Naive B cell (primary cell): ENCODE measurements at places on chromosomes 1 and 21.
A peak's percentile ranks its signal among the peaks of the same experiment; 100 is the strongest.

- DNase-seq = no peak
- no peaks in the 10 kb centered on the region for H3K36me3 ChIP-seq
- no peaks in the 10 kb centered on the region for H3K4me1 ChIP-seq
- H3K4me3 ChIP-seq = no peak overlapping the region
- H3K27ac ChIP-seq = no peak overlapping the region
Measured at GRCh38 chr21:15243406-15243805, 178.6 kb upstream of the NRIP1 start.

- H3K27ac ChIP-seq = peak overlapping the region; percentile 97
- H3K4me3 ChIP-seq = peak overlapping the region; percentile 49
Measured at GRCh38 chr1:42684139-42684538, 1.9 kb downstream of the YBX1 start.

GRCh38 chr21:43861706-43862105, 3.3 kb upstream of the AGPAT3 start:
- no peaks in the 10 kb centered on the region for H3K36me3 ChIP-seq
- H3K4me1 ChIP-seq = peaks cover 23% of the 10 kb centered on the region
- H3K27me3 ChIP-seq = no peaks in the 10 kb centered on the region
- DNase-seq = no peak

DNA sequence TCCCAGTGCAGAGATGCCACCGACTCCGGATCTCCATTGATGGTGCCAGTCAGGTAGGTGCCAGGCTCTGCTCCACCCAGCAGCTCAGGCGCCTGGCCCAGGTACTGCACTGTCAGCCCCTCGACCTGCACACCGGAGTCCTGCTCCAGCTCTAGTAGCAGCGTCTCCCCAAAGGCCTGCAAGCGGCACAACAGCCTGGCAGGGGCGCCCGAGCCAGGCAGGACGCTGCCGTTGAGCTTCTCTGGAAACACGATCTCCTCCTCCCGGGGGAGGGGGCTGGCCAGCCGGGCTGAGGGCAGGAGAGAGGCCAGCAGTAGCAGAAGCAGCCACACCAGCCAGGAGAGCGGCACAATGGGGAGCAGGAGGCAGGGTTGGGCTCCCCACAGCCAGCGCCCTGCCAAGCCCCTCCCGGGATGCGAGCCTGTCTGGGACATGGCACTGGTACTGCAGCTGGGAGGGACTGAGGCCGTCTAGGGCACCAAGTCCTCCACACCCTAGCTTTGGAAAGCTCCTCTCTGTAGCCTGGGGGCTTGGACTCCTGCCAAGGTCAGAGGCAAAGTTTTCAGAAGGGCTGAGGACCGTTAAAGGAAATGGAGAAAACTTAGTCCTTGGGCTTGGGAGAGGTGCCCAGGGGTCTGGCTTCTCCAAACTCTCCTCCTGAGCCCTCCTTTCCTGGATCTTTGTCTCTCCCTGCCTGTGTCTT, 509 bp downstream of the ADAMTS4 start:
- peaks cover 30% of the 10 kb centered on the region for H3K4me1 ChIP-seq
- no peaks in the 10 kb centered on the region for H3K36me3 ChIP-seq
- H3K27me3 ChIP-seq = no peaks in the 10 kb centered on the region
- no peak overlapping the region for H3K27ac ChIP-seq

GRCh38 chr1:107877745-107878144, 87.2 kb downstream of the VAV3 start:
- H3K27ac ChIP-seq = peak overlapping the region; percentile 46
- H3K27me3 ChIP-seq = no peaks in the 10 kb centered on the region
- peak overlapping the region; percentile 58 for H3K4me3 ChIP-seq
- peaks cover 87% of the 10 kb centered on the region for H3K4me1 ChIP-seq

DNA sequence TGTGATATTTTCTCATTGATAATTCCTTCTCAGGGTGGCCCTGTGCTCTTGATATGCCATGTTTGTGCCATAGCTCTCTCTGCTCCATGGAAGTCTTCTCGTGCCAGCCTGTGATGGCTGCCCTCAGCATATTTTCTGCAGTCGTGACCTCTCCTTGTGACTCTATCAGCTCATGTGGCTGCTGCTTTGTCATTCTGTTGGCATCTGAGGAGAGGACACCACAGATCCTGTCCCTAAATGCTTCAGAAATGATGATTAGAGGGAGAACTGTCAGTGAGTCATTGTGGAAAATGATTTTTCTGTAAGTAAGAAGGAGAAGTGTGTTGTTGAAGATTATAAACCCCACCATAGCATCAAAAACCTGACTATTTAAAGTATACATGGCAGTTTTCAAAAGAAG, 286.0 kb downstream of the ADGRL2 start:
- no peaks in the 10 kb centered on the region for H3K4me1 ChIP-seq
- H3K27ac ChIP-seq = no peak overlapping the region
- no peaks in the 10 kb centered on the region for H3K27me3 ChIP-seq

DNA sequence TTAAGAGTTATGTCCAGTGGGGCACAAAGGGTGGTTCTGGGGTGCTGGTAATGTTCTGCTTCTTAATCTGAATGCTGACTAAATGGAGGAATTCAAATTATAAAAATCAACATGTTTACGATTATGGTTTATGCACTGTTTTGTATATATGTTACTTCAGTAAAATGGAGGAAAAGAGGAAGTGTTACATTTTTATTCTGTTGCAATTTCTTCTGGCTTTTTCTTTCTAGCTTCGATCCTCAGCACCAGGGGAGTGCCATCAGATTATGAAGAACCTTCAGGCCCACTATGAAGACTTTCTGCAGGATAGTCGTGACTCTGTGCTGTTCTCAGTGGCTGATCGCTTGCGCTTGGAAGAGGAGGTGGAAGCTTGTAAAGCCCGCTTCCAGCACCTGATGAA, 105.5 kb downstream of the MACF1 start:
- peaks cover 5% of the 10 kb centered on the region for H3K4me1 ChIP-seq
- H3K27me3 ChIP-seq = no peaks in the 10 kb centered on the region
- peaks cover 42% of the 10 kb centered on the region for H3K36me3 ChIP-seq
- no peak overlapping the region for H3K4me3 ChIP-seq
- no peak for DNase-seq

GRCh38 chr1:1619917-1620361, 4.6 kb downstream of the MIB2 start:
- peaks cover 21% of the 10 kb centered on the region for H3K4me1 ChIP-seq
- peak overlapping the region; percentile 9 for H3K4me3 ChIP-seq

DNA sequence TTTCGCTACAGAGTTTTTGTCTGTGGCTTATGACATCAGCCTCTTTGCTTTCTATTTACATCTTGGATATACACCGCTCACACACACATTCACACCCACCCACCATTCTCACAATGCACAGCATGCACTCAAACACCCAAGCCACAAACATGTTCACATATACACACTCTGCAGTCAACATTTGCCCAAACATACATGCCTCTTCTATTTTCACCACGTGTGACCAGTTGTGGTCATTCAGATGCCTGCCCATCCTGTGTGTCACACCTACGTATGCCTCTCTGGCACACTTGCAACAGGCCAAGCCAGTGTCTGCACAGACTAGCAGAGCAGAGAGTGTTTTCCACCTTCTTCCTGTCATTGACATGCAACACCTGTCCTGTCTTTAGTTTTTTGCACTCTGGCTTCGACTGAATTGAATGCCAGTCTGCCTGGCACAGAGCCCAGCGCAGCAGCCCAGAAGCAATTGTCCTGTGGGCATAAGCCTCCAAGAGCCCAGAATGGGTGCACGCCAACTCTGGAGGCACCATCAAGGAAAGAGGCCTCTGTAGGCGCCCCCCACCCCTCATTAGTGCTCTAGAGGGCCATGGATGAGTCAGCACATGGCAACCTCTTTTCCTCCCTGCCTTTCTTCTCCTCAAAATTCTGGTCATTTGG, 37.7 kb upstream of the LRRN2 start:
- no peak overlapping the region for H3K4me3 ChIP-seq
- H3K4me1 ChIP-seq = no peaks in the 10 kb centered on the region
- H3K27me3 ChIP-seq = peaks cover 16% of the 10 kb centered on the region

- no peaks in the 10 kb centered on the region for H3K36me3 ChIP-seq
- no peaks in the 10 kb centered on the region for H3K4me1 ChIP-seq
- no peak for DNase-seq
- no peaks in the 10 kb centered on the region for H3K27me3 ChIP-seq
- no peak overlapping the region for H3K27ac ChIP-seq
Measured at GRCh38 chr21:32136546-32136945, 142.3 kb downstream of the MIS18A start.

GRCh38 chr1:112470966-112471365, 37.8 kb upstream of the WNT2B start:
- peaks cover 24% of the 10 kb centered on the region for H3K27me3 ChIP-seq
- peaks cover 15% of the 10 kb centered on the region for H3K4me1 ChIP-seq
- no peak overlapping the region for H3K27ac ChIP-seq
- no peak for DNase-seq
- H3K4me3 ChIP-seq = no peak overlapping the region

GRCh38 chr1:223747838-223748335, 35.5 kb downstream of the CAPN2 start:
- peaks cover 2% of the 10 kb centered on the region for H3K36me3 ChIP-seq
- no peaks in the 10 kb centered on the region for H3K4me1 ChIP-seq
- no peak for DNase-seq
- peak overlapping the region; percentile 80 for H3K4me3 ChIP-seq
- H3K27ac ChIP-seq = no peak overlapping the region
- H3K27me3 ChIP-seq = no peaks in the 10 kb centered on the region

GRCh38 chr1:41490911-41491310, 6.4 kb upstream of the EDN2 start:
- peaks cover 11% of the 10 kb centered on the region for H3K36me3 ChIP-seq
- no peak overlapping the region for H3K27ac ChIP-seq
- H3K27me3 ChIP-seq = peaks cover 50% of the 10 kb centered on the region

GRCh38 chr1:93680076-93680419, 1.6 kb downstream of the BCAR3 start:
- H3K27me3 ChIP-seq = no peaks in the 10 kb centered on the region
- no peak overlapping the region for H3K27ac ChIP-seq
- DNase-seq = no peak
- H3K4me1 ChIP-seq = peaks cover 36% of the 10 kb centered on the region

- peaks cover 18% of the 10 kb centered on the region for H3K4me1 ChIP-seq
- no peaks in the 10 kb centered on the region for H3K36me3 ChIP-seq
- H3K4me3 ChIP-seq = peak overlapping the region; percentile 76
- H3K27ac ChIP-seq = peak overlapping the region; percentile 83
Measured at GRCh38 chr1:24705260-24706073, 39.8 kb upstream of the CLIC4 start.

- no peaks in the 10 kb centered on the region for H3K4me1 ChIP-seq
- no peak for DNase-seq
- peaks cover 40% of the 10 kb centered on the region for H3K27me3 ChIP-seq
Measured at GRCh38 chr1:220824031-220824989, 37.6 kb downstream of the MTARC1 start.

DNA sequence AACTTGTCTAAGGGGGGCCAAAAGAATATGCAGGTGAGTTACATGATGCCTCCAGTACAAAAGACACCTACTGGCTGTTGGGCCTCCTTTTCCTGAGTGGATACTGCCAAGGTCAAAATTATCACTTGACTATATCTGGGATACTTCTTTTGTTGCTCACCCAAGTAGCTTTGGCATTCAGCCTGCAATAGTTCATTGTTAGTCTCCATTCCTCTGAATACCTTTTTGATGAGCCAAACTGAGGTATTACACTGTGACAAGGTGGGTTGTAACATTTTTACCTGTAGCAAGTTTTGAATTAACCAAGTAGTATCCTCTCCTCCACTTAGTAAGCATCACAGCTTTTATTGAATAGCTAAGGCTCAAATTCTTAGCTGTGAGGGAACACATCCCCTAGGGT, 408.0 kb downstream of the LRRIQ3 start:
- no peak for DNase-seq
- no peak overlapping the region for H3K27ac ChIP-seq
- H3K4me1 ChIP-seq = no peaks in the 10 kb centered on the region
- no peaks in the 10 kb centered on the region for H3K36me3 ChIP-seq
- H3K27me3 ChIP-seq = no peaks in the 10 kb centered on the region

GRCh38 chr21:35197992-35198431, 148.9 kb upstream of the RUNX1 start:
- no peak for DNase-seq
- H3K4me3 ChIP-seq = no peak overlapping the region
- no peak overlapping the region for H3K27ac ChIP-seq
- peaks cover 6% of the 10 kb centered on the region for H3K36me3 ChIP-seq
- peaks cover 5% of the 10 kb centered on the region for H3K4me1 ChIP-seq
- no peaks in the 10 kb centered on the region for H3K27me3 ChIP-seq

- H3K4me3 ChIP-seq = no peak overlapping the region
- peaks cover 18% of the 10 kb centered on the region for H3K4me1 ChIP-seq
- H3K36me3 ChIP-seq = no peaks in the 10 kb centered on the region
- H3K27ac ChIP-seq = no peak overlapping the region
- no peak for DNase-seq
Measured at GRCh38 chr1:10868599-10868965, 72.1 kb upstream of the CASZ1 start.

DNA sequence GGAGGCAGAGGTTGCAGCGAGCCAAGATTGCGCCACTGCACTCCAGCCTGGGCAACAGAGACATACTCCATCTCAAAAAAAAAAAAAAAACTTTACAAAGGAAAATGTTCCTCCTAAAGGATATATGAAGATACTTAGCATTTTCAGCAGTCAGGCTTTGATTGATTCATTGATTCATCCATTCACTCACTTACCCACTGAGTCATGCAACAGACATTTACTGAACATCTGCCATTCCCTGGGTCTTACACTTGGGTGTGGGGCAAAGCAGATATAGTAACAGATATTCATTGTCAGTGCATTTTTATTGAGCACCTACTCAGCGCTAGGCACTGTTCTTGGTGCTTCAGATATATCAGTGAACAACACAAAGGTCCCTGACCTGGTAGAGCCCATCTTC, 5.6 kb upstream of the LACTBL1 start:
- no peak overlapping the region for H3K4me3 ChIP-seq
- peaks cover 37% of the 10 kb centered on the region for H3K27me3 ChIP-seq
- H3K36me3 ChIP-seq = no peaks in the 10 kb centered on the region
- H3K27ac ChIP-seq = no peak overlapping the region

- H3K27me3 ChIP-seq = peaks cover 21% of the 10 kb centered on the region
- peaks cover 6% of the 10 kb centered on the region for H3K4me1 ChIP-seq
- no peaks in the 10 kb centered on the region for H3K36me3 ChIP-seq
- no peak overlapping the region for H3K4me3 ChIP-seq
- H3K27ac ChIP-seq = no peak overlapping the region
- no peak for DNase-seq
Measured at GRCh38 chr1:92808381-92808780, 23.5 kb upstream of the RPL5 start.

- peaks cover 8% of the 10 kb centered on the region for H3K36me3 ChIP-seq
- DNase-seq = no peak
- no peak overlapping the region for H3K4me3 ChIP-seq
Measured at GRCh38 chr1:155834296-155834926, 22.6 kb downstream of the GON4L start.

DNA sequence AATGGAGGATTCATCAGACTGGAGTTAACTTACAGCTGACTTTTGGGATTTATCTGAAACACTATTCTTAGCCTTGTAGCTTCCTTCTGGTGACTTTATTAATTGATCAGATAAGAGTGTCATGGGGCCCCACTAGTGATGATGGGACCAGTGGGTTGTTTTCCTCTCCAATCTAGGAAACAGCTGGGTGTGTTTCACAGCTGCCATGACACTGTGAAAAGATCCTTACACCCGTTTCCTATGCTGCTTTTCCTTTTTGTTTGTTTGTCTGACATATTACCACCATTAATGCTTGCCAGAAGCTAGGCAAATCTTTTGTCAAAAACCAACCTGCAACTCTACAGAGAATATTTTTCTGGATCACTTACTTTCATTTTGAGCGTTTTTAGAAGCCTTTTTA, 86.2 kb downstream of the ZBTB18 start:
- H3K4me3 ChIP-seq = peak overlapping the region; percentile 0
- H3K27ac ChIP-seq = no peak overlapping the region
- no peak for DNase-seq

GRCh38 chr1:24707687-24708086, 37.6 kb upstream of the CLIC4 start:
- peaks cover 14% of the 10 kb centered on the region for H3K4me1 ChIP-seq
- H3K36me3 ChIP-seq = no peaks in the 10 kb centered on the region
- no peak overlapping the region for H3K27ac ChIP-seq
